ENCODE measurements at places on chromosomes 1 and 21.

- DNase-seq, result no peak
Measured at GRCh38 chr1:8903908-8904650, 25.6 kb upstream of the ENO1 start.

DNA sequence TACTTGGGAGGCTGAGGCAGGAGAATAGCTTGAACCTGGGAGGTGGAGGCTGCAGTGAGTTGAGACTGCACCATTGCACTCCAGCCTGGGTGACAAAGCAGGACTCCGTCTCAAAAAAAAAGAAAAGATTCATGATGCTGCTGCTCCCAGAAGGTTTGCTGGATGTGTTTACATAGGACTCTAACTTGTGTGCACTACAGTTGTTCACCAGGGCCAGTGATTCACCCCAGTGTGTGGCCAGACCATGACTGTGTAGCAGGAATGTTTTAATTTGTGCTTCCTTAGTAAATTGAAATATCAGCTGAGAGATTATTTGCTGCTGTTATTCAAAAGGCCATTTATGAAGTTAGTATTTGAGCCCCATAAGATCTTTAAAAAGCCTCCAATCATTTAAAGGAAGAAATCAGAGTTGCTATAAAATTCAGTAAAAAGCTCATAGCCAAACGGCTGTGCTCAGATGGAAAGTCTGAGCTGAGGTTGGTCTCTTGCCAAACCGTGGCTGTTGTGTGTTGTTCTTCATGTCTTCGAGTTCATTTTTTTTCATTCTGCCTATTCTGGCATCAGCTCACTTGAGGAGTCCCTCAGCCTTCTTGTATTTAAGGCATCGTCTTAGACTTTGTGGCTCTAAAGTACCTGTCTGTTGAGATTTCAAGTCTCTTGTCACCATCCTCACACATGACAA, 18.1 kb upstream of the PGD start:
- DNase-seq, result no peak

- DNase-seq, result no peak
Measured at GRCh38 chr1:43994794-43995790, 3.7 kb downstream of the CCDC24 start.

DNA sequence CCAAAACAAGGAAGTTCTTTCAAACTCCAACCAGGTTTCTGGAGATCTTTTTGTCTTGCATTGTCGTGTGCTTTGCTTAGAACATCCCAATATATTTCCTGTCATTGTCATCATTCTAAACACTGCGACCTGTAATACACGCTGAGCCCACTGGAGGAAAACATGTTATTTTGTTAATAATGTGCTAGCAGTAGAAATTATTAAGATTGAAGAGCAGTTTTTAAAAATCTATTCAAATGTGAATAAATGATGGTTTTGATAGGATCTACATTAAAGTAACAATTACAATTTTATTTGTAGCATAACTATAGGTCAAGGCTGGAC, 268.5 kb downstream of the PTPRC start:
- no peak for DNase-seq

- DNase-seq, result no peak
Measured at GRCh38 chr1:202023001-202023433, 12.6 kb downstream of the ELF3 start.

DNA sequence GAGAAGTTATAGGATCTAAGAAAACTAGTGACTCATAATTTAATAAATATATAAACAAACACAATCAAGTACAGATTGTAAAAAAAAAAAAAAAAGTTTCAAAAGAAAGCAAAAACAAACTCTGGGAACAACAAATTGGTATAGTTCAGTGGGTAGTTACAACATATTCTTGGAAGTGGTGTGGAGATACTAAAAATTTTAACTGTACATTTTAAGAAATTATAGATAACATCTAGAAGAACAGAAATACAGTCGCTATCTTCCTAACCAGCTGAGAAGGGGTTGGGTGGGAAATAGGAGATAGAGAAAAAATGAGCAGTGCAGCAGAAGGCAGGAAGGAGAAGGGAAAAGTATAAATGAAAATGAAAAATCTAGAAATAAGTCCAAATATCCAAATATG, 70.5 kb downstream of the LRRC8C start:
- no peak for DNase-seq

DNA sequence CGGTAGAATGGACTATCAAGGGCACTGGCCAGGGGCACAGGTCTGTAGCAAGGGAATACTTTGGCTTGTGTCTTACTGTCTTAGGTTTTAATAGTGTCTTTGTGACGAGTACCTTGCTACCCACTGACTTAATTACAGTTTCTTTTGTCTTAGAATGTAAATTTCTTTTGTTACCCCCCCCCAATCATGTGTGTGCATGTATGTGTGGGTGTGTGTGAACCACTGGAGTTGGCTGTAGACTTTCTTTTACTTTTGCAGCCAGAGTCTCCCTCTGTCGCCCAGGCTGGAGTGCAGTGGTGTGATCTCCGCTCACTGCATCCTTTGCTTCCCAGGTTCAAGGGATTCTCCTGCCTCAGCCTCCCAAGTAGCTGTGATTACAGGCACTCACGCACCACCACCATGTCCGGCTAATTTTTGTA, 61.8 kb upstream of the CLDN14 start:
- DNase-seq, result no peak

GRCh38 chr1:216553766-216554165, 130.5 kb upstream of the USH2A start:
- no peak for DNase-seq

DNA sequence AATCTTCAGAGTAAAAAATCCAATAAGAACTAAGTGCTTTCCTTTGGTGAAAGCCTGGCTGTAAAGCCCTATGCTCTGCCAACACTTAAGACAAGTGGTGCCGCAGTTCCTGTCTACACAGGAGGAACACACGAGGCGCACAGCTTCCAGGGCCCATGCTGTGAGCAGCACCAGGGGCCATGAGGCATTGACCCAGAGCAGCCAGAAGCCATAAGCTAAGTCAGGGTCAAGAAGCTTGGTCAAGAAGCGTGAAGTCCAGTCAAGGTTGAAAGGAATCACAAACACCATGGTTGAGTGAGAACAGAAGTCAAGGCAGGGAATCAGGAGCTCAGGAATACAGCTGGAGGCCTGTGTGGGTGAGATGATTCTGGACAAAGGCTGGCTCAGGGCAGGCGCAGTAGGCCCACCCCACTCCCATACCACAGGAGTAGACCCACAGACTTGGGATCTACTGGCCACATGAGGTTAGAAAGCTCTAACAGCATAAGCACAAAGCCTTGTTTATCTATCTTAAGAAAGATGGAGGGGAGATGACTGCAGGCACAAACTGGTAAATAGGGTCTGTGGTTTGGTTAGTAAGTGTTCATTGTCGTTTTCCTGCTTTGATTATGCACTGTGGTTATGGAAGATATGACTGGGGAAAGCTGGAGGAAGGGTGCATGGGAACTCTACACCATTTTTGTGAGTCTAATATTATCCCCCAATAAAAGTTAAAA, 42.9 kb upstream of the RCAN3 start:
- no peak for DNase-seq

- no peak for DNase-seq
Measured at GRCh38 chr1:95407886-95408291, 173.9 kb downstream of the RWDD3 start.

DNA sequence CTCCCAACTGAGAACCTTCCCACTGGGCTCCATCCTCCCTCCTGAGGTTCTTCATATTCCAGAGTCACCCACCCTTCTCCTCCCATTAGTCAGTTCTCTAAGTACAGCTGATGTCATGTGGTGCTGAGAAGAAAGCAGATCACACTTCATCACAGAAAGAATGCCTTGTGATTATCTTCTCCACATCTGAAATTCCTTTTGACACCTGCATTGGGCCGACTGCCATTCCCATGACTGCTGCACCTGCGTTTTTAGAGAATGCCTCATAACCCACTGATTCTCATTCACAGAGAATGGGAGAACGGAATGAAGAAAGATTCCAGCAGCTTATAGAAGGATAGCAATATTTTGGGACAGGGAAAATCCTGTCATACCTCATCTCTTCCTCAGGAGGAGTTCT, 14.3 kb downstream of the LEPR start:
- DNase-seq, result no peak

GRCh38 chr1:97073169-97073568, 351.6 kb downstream of the PTBP2 start:
- no peak for DNase-seq

GRCh38 chr21:23496729-23497128, 2110.6 kb downstream of the MRPL39 start:
- DNase-seq, result no peak

- no peak for DNase-seq
Measured at GRCh38 chr1:178954325-178954690, 71.4 kb upstream of the FAM20B start.

GRCh38 chr1:205928317-205928716, 14.9 kb downstream of the SLC26A9 start:
- no peak for DNase-seq

GRCh38 chr1:116842654-116843053, 67.1 kb upstream of the PTGFRN start:
- no peak for DNase-seq

- DNase-seq, result no peak
Measured at GRCh38 chr1:207973898-207974568, 63.1 kb upstream of the CD34 start.

All from activated CD4-positive, alpha-beta T cell treated with anti-CD3 and anti-CD28 coated beads, Interleukin-2, amount 50 U/mL, for 48 hours (primary cell).